ENCODE measurements at places on chromosomes 12 and 14.
A peak's percentile ranks its signal among the peaks of the same experiment; 100 is the strongest.

DNA sequence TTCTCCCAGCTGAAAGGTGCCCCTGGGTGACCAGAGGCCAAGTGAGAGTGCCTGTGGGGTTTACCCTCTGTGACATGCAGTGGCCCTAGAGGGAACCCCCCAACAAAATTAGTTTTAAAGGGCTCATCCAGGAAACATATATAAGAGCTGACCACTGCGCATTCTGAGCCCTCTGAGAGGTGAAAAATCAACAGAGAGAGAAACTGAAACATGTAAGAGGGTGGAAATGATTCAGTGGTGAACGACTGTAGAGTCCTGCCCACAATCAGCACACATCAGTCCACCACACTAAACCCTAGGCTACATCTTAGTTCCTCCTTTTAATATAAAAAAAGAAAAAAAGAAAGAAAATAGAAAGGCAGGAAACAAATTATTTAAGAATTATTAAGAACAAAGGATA lies 21.0 kb upstream of the ACSM4 start:
- no peak for DNase-seq

GRCh38 chr12:108805136-108805535 lies 52.2 kb downstream of the SSH1 start:
- no peak for DNase-seq

DNA sequence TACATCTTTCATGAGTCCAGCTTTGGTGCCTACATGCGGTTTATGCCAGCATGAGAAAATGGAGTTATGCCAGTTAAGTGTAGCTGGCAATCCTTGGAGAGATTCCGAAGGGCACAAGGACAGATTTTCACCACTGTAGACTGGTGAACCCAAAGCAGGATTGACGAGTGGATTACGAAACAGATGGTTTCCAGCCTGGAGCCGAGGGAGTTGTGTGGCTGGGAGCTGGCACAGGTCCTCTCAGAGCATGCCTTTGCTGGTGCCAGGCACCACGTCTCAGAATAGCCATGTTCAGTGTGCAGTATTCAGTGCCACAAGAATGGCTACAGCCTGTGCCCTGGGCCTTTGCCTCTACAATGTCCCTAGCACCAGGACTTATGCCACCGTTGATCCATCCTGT lies 13.2 kb downstream of the KCNH3 start:
- no peak for DNase-seq

DNA sequence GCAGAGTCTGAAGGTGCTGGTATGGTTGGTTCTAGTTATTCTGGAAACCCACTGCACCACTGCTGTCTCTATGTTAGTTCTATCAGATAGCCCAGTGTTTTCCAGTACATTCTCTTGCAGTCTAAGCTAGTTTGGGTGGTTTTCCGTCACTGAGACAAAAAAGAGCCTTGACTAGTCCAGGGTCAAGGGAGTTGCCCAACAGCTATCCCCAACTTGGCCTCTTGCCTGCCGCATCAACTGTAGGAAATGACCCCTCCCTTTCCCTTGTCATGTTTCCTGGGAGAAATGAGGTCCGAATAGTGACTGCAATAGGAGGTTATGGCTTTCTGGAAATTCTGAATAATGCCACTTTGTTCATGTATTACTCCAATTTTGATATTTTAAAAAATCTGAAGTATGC lies 160.4 kb downstream of the EFCAB11 start:
- DNase-seq, result no peak

DNA sequence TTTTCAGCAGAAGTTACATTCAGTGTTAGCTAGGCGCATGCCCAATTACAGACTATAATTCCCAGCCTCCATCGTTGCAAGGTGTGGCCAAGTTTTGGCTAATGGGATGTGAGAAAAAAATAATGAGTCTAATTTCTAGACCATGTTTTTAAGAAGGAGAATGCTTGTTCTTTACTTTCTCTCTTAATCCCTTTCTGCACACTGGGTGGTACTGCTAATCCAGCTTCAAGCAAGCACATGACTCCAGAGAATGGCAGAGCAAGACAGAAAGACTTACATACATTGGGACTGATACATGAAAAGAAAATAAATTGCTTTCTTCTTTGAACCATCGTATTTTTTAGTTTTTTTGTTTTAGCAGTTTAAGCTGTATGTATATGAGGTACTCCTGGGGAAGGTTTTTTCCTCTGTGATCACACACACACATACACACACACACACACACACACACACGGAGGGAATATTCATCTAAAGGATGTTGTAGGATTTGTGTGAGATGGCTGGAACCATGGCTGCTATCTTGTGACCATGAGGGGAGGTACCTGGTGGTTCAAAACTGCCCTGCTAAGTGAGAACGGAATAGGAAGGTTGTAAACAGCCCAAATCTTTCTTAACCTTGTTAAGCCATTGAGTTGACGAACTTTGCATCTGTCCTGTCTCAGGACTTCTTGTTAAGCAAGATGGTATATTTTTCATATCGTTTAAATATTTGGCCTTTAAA lies 34.3 kb upstream of the LTA4H start:
- DNase-seq, result no peak

DNA sequence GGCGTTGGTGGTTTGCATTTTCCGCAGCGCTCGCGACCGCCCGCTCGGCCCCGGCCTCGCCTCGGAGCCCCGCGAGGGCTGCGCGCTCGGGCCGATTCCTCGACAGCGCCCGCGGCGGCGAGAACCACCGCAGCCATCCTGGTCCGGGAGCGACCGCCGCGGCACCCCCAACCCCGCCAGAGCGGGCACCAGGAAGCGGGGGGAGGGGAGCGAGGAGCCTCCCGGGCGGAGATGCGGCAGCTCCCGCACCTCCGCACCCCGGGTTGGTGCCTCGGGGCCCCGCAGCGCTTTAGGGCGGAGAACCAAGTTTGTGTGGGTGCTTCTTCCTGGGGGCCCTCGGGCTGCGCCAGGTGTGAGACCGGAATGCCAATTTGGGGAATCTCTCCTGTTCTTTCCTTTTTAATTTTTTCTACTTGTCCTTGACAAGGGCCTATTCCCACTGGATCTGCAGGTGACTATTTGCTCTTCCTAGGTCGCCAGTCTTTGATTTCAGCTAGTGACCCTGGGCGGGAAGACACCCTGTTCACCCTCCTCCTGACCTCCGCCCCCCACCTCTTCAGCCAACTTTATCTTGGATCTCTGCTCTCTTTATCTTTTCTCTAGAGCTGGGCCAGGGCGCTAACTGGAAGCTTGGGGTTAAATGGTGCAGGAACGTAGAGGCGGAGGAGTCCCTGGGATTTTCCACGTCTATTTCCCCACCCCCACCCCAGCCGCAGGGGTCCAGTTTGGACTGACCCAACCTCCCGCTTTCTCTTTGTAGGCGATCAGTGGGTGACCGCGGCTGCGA lies at the start of gene SOCS2:
Gene SOCS2, plus strand, starts transcription at position 751 of the 787 bp plus-strand sequence. CDS start 223 bp downstream, outside the sequence.
- no peak for DNase-seq

GRCh38 chr12:89264837-89265236 lies 87.5 kb downstream of the DUSP6 start:
- no peak for DNase-seq

DNA sequence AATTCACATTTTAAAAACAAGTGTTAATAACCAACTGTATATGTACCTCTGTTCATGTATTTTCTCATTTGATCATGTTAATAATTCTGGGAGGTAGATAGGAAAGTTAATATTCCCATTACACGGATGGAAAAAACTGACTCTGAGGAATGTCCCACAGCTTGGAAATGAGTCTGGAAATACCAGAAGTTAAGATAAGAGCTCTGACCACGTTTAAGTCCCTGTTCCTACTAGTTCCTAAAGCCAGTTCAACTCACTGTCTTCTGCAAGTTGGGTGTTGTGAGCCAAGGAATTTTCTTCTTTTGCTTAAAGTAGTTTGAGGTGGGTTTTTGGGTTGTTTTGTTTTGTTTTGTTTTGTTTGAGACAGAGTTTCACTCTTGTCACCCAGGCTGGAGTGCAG lies 104.5 kb downstream of the TMEM30B start:
- no peak for DNase-seq

GRCh38 chr12:84183576-84183975 lies 729.0 kb downstream of the SLC6A15 start:
- DNase-seq, result no peak

DNA sequence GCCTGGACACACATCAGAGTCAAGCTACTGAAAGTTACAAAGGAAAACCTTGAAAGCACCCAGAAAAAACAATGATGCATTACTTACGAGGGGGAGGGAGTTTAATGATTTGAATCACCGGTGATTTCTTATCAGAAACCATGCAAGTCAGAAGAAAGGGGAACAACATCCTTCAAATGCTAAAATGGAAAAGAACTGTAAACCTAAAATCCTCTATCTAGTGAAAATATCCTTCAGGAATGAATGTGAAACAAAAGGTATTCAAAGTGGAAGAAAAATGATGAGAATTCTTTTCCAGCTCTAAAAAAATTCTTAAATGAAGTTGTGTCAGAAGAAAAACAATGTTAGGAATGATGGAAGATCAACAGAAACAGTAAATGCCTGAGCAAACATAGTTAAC lies 16.8 kb downstream of the SCAF11 start:
- no peak for DNase-seq

DNA sequence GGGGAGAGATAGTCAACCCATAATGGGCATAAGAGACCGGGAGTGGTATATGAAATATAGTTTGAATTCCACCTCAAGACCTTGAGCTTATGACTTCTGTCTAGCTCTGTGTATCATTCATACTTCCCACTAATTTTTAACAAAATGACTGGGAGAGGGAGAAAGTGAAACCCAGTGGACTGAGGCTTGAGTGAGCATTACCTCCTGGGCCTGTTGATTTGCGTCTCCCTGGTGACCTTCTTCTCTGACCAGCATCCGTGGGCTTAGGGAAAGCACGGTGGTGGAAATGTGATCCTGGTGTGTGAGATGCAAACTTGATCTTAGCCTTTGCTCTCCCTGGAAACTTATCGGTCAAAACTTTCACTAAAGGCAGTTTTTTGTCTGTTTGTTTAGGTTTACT lies 207.9 kb upstream of the BCL2L14 start:
- DNase-seq, result peak; percentile 18

DNA sequence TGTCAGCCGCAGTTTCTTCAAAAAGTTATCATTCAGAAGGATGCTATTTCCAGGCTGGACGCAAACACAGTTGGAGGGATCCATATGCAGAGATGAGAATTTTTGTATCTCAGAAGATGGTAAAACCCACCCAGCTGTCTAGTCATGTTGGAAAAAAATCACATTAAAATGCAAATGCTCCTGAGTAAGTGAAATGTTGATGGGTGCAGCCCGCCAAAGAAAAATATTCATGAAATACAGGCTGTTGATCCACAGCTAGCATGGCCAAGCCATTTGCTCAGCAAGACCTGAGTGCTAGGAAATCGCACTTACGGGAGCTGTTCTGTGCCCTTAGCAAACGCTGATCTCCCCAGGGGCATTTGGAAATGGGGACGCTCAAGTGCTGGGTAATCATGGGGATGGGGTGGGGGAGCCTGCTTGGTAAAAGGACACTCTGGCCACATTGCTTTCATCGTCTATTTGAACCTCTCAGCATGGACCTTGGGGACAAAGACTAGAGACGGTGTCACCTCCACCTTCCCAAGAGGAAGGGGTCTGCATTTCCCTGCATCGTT lies 25.7 kb downstream of the TUNAR start:
- DNase-seq, result no peak
